ENCODE measurements at places on chromosomes 1 and 21.

GRCh38 chr1:1164701-1165451, 8.8 kb upstream of the TTLL10 start:
- no peak for DNase-seq

DNA sequence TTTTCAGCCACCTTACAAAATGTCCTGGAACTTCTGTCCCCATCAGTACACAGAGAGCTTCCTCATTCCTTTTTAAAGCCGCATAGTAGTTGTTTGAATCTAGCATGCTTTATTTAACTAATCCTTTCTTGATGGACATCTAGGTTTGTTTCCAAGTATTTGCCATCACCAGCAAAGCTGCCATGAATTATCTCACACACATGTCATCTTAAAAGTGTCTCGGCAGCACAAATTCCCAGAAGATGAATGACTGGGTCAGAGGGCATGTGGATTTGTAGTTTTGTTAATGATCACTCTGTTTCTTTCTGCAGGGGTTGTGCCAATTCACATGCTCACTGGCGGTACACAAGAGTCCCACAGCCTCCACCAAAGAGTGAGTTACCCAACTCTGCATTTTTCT, 68.3 kb downstream of the CLIC6 start:
- no peak for DNase-seq

DNA sequence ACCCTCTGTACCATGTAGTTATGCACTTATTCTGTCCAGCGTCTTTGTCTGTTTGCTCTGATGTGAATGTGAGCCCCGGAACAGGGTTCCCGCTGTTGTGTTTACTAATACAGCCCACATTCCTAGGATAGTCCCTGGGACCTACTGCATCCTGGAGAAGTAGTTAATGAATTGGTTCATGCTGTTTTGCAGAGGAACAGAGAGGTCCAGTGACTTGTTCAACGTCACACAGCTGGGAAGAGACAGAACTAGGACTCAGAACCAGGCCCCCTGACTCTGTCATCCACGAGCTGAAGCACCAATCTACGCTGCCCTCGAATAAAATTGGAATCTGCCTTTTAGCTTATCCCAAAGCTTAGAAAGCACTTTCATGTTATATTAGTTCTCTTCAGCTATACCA, 784 bp downstream of the AGT start:
- DNase-seq, result no peak

GRCh38 chr1:7810395-7810794, 26.3 kb downstream of the PER3 start:
- DNase-seq, result no peak

DNA sequence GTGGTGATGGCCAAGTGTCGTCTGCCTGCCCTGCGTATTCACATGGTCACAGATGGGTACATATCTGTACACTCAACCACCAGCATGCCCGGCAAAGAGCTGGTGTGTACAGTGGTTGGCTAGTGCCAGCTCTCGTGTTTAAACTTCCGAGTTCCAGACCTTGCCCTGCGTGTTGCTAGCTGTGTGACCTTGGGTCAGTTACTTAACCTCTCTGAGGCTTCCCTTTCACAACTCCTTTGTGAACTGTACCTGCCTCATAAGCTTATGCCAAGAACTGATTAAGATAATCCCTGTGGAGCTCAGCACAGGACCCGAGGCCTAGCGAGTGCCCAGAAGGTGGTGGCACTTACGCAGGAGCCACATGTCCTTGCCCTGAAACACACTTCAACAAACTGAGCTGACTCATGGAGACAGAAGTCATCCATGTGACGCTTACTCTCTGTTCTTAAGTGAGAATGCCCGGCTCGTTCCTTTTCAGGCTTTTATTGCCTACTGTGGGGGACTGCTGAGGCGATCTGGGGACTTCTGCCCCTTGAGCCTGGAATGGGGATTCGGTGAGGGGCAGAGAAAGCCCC, 55.4 kb downstream of the ALPL start:
- DNase-seq, result no peak

- no peak for DNase-seq
These were observed 49.7 kb upstream of the RCC2 start for GRCh38 chr1:17488995-17489767.

DNA sequence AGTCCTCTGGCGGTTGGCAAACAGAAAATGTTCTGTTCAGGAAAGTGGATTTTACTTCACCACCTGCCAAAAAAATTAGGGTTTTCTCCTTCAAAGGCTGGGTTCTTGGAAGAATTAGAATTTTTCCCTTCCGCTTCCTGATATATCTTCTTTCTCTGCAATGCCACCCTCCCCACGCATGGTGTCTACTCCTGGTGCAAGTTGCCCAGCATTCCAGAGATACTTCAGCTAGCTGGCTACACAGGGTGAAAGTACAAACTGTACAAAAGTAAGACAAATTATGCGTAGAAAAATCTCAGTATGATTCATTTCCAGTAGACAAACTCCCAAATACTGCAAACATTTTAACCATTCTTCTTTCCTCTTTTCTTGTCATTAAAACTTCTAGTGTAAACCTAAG, 430.1 kb upstream of the ESRRG start:
- DNase-seq, result no peak

GRCh38 chr1:151982300-151983005, 11.2 kb downstream of the S100A10 start:
- DNase-seq, result no peak

DNA sequence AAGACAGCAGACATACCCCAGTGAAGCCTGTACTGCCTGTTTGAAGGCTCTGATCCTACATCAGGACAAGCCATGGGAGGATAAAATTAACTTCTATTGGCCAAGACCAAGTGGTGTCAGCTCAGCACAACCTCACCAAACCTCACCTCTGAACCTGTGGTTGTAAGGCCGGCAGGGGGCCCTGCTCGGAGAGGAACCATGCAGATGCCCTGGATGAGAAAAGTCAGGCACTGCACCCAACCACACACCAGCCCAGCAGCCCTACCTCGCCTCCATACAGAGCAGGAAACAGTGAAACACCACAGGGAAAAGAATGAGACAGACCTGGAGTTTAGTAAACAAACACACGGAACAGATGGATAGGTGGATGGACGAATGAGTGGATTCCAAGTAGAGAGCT, 70.0 kb upstream of the PAX7 start:
- DNase-seq, result no peak

DNA sequence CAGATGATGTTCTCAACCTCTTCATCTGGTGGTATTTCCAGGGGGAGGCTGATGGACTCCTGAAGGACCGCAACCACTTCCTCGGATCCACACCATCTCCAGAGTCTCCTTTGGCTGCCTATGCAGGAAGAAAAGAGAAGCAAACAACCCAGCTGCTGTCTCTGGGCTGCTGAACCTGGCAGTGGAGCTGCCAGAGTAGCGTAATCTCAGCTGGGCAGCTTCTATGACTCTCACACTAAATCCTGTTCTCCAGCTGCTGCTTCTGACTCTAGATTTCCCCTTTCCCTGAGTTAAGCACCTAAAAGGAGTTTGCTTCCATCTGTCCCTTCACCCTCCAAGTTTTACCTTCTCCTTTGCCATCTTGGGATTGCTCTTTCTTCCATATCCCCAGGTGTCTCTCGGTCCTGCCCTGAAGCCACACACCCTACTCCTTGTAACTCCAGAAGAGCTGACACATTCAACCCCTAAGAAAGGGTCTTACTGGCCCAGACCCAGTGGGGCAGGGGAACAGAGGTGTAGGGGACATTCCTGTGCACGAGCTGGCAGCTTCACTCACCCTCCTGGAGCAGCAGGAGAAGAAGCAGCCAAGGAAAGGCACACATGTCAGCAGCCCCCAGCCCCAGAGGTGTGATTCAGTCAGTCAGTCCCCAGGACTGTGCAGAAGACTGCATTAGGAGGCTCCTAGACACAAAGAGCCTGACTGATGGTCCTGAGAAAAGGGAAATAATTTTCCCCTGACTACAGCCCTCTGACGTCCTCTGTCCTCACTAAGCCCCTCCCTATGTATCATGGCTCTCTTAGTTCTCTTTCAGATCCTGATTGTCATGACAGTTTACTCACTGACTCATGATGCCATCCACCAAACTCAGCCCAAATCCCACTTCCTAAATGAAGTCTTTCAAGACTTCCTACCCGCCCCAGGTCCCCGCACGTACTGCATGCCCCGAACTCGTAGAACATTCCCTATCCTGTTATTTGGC, at the start of gene SLAMF9:
Gene SLAMF9, minus strand, starts transcription at position 702 of the 980 bp plus-strand sequence. Its CDS starts 100 bp downstream, at position 602.
- DNase-seq, result no peak
